Lower lobe of right lung (tissue), 2 donors: ENCODE measurements at places on chromosomes 5 and 9.

DNA sequence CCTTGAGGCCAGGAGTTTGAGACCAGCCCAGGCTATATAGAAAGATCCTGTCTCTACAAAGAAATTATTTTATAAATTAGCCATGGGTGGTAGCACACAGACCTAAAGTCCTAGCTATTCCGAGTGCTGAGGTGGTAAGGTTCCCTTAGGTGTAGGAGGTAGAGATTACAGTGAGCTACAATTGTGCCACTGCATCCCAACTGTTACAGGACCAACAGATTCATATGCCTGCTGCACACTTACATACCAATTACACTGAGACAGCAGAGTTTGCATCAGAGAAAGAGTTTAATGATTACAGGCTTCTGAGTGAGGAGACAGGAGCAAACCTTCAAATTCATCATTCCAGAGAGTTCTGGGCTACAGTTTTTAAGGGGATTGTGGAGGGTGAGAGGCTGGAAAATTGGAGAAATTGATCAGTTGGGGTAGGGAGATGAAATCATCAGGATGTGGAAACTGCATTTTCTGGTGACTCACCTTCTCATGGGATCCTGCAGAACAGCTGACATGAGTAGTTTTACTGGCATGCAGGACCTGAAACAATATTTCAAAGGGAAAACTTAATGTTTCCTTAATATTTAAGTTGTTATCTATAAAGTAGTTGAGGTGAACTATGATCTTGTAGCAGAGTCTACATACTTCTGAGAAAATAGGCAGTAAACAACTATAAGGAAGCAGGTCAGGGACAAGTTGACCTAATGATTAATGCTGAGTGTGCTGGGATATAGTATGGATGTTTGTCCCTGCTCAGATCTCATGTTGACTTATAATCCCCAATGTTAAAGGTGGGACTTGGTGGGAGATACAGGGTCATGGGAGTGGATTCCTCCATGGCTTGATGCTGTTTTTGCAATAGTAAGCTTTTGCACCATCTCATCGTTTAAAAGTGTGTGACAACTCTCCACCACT, 54.7 kb downstream of the ANXA2R start:
- DNase-seq, result no peak

DNA sequence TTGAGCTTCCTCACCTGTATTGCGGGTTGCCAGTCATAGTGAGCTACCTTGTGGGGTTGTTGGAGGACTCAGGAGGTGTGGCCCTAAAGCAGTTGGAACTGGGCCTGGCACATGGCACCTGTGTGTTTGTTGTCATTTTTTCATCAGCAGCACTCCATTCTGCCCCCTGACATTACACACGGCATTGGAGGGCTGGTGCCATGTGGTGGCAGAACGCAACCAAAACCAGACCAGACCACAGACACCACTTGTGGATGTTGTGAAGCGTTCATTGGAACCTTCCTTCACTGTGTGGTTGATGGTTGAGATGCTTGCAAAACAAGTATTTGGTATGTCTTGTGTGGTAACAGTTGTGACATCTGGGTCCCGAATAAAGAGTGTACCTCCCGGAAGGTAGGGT, 113.2 kb upstream of the ERCC6L2 start:
- no peak for DNase-seq

GRCh38 chr5:168359820-168360460, 68.5 kb downstream of the WWC1 start:
- DNase-seq, result no peak

DNA sequence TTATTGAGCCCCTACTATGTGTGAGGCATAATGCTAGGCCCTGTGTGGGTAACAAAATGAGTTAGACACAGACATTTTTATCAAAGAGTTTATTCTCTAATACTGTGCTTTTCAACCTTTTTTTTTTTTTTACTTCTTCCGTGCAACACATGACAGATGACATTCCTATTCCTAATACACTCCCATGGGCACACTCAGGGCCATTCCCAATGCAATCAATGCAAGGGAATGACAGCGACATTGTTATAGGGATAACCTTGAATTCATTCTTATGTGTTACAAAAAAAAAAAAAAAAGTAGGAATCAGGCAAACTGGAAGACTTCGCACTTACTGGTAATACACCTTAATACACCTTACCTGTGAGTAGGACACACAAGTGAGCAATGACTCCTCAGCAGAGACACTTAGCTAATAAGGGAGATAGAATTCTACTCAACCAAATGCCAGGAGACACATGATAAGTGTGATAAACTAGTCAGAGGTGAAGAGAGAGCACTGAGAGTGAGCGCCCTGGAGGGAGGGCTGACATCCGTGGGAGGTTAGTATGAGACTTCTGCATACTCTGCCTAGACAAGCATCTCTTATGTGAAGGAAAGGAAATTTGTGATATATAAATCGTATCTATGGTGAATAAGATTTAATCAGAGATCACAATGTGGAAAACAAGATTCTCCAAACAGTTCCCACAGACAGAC, 21.0 kb upstream of the ARSB start:
- DNase-seq, result no peak

- no peak for DNase-seq
These were observed 310.1 kb downstream of the PLK2 start for GRCh38 chr5:58149746-58150145.

DNA sequence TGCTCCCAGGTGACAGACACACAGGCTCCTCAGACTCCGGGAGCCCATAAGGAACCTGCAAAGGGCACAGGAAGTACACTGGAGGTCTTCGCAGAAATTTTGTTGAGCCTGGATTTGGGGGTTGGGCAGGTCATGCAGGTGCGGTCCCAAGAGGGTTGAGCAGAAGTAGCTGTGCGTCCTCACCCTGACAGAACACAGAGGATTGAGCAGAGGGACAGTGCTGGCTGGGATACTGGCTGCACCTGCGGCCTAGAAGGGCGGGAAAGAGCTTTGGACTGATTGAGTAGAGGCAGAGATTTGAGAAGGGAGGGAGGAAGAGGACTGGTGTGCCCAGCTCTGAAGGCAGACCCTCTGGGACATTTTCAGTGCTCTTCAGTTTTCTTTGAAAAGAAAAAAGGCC, 65.4 kb downstream of the PTPDC1 start:
- DNase-seq, result no peak

DNA sequence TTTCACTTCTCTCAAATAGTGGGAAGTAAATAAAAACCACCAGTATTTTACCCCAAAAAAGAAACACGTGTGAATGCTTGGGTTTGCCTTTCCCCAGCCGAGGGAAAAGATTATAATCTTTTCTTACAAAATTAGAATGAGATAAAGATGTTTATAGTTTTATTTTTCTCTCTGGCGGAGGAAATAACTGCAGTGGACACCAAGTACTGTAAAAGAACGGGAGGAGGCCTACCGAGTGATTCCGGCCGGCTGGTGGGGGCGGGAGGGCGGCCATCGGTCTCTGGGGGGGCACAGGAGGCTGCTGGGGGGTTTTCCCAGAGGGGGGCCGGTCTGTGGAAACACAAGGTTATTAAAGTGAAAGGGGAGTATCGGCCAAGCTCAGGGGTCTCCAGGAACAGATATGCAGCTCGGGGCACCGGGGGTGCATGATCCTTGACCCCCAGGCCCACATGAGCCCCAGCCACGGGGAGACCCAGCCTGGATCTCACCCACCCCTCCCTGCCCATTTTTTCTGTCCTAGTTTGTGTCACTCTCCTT, 29.4 kb downstream of the LCP2 start:
- DNase-seq, result no peak

- DNase-seq, result no peak
These were observed 594.2 kb upstream of the SGCD start for GRCh38 chr5:155732587-155733376.

- DNase-seq, result no peak
These were observed 90.1 kb downstream of the SNCAIP start for GRCh38 chr5:122401976-122402725.

- DNase-seq, result no peak
These were observed 19.8 kb downstream of the BRINP1 start for GRCh38 chr9:119349351-119349825.

- DNase-seq, result no peak
These were observed 144.0 kb downstream of the MYO10 start for GRCh38 chr5:16791904-16792597.

DNA sequence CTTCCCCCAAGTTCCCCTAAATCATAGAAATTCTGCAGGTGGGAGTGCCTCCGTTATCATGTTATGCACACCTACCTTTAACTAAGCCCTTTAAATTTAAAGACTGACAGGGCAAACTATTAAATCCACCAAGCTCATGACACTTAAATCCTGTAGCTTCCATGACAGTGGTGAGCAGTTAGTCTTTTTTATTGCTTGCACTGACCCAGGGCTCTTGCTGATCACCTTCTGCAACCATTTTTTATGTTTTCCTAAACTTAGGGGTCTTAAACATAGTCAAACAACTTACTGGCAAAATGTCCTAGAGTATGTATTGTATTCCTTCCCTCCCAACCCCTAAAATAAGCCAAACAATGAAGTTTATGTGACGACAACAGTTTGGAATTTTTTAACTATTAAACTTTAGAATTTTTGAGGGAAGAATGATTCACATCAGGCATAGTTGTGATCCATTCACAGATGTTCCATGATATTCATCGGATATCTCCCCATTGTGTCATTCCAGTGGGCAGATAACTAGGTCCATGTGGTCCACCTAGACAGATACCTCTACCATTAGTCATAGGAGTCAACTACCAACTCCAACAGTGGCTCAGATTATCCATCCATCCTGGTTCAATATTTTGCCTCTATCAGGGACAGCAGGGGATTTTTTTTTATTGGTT, 283.1 kb downstream of the ADAMTS6 start:
- no peak for DNase-seq

- no peak for DNase-seq
These were observed 2.5 kb upstream of the QSOX2 start for GRCh38 chr9:136247947-136248637.

- DNase-seq, result no peak
These were observed 439.5 kb upstream of the RGMB start for GRCh38 chr5:98333921-98334320.

DNA sequence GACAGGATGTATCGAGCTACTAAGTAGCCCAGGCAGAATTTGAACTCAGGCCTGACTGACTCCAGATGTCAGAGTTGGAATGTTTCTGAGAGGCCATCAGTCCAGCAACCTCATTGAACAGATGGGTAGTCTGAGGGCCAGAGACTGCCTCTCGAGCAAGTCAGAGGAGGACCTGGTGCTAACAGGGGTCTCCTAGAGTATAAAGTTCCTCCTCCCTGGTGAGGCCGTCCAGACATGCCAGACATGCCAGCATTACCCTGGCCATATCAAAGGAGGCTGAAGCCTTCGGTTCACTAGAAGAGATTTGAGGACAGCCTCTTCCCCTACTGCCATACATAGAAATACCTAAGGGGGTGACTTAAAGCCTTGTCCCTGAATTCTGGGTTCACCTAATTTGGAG, 81.2 kb downstream of the ZNF618 start:
- no peak for DNase-seq

- DNase-seq, result no peak
These were observed 137.0 kb downstream of the ADAMTSL1 start for GRCh38 chr9:18610956-18611355.

DNA sequence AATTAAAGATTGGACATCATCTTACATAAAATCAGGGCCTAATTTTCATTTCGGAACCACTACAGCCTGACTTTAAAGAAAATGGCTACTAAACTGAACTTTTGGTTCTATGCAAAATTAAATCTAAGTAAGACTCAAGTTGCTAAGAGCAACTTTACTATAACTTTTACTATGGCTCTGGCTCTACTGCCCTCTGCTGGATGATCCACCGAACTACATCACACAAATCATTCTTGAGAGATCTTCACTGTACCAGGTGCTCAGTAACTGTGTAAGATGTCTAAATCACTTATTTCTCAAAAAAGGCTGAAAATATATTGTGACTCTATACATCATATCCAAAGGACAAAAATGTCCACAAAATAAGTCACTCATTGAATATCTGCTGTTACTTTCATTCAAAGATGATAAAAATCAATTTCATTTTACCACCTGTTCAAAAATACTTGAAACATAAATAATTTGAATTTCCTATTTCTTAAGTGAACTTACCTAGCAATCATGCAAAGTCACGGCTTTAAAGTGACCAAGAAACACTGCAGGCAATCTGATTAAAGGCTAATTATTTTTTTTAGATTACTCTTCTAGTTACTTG, 13.5 kb downstream of the MOCS2 start:
- no peak for DNase-seq

DNA sequence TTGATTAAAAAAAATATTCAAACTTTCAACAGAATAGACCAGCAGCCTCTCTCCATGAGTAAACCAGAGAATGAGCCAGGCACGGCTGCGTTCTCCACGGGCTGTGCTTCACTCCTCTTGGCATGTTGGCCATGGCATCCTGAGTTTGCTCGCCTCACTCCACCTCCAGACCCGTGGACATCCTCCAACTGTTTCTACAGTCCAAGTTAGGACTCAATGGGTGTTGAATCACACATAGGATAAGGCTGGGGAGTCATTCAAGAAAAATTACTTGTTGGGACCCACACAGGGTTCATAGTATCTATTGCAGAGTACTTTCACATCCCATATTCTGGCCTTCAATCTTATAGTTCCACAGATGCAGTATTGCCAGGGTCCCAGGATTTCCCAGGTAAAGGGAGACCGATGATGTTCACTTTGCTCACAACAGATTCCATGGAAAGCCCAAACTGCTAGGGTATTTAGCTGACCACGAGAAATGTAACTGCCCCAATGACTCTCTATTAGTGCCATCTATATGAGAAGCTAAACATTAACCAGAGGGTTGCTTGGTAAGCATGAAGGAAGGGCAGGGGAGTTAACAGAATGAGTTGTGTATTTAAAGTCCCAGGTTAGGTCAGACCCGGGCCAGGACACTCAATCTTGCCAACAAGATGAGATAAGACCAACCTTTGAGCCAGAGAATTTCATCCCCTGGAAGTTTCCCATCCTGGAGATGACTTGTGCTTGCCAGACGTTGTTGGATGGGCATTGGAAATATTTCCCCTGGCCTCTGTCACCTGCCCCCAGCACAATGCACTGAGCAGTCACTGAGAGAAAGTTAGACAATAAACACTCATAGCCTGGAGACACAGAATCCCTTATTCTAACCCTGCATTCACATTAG, 19.7 kb upstream of the GDA start:
- no peak for DNase-seq

- DNase-seq, result no peak
These were observed 58.3 kb upstream of the TLX3 start for GRCh38 chr5:171250738-171251137.

DNA sequence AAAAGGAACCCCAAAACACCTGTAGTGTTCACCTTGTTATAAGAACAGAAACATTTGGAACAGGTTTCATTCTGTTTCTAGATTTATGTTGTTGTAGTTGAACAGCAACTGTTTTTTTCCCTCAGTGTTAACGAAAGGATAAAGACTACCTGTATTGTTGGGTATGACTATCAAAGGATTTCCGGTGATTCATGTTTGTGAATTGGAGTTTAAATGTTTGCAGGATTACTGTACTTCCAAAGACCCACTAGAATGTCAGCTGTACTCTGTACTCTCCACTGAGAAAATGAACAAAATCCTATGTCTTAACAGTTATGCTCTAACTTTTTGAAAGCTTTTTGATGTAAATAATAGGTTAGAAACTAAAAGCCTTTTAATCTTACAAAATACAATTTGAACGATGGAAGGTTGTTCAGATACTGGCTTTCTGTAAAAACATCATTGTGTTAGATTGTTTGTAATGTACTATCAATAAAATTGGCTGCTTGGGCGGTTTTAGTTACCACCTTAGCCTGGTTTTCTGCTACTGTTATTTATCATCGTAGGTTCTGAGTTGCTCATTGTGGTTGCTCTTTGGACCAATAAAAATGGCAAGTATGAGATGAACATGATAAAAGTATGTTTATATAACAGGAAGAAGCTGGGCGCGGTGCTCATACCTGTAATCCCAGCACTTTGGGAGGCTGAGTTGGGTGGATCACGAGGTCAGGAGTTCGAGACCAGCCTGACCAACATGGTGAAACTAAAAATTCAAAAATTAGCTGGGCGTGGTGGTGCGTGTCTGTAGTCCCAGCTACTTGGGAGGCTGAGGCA, 44.1 kb downstream of the DCP2 start:
- no peak for DNase-seq
